ENCODE measurements at places on chromosomes 4 and X.

DNA sequence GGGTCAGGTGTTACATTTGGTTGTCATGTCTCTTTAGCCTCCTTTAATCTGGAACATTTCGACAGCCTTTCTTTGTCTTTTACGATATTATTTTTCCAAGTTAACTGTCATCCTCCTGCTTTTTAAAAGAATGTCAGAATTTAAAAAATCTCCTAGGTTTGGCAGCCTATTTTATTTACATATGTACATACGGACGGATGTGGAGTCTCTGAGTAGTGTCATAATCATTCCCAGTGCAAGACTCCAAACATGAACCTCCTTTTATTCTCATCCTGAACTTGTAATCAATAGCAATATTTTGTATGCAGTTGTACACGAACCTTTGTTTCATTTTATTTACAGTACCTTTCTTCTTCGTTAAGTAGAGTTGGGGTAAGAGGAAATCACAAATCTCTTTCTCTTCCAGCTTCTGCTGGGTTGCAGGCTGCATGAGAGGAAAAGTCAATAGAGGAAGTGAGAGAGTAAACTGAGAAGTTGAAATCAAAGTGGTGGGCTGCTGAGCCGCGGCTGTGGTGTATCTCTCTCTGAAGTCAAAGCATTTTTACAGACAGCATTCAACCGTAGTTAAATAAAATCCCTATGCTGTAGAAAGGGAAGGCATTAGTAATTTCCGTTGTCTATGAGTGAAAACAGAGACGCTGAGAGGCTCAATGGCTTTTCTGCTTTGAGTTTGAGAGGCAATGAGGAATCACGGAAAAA lies 53.9 kb upstream of the RPS6KA3 start:
- no peak for DNase-seq

- no peak for DNase-seq
Measured at GRCh38 chrX:44439242-44439794, 95.8 kb upstream of the EFHC2 start.

DNA sequence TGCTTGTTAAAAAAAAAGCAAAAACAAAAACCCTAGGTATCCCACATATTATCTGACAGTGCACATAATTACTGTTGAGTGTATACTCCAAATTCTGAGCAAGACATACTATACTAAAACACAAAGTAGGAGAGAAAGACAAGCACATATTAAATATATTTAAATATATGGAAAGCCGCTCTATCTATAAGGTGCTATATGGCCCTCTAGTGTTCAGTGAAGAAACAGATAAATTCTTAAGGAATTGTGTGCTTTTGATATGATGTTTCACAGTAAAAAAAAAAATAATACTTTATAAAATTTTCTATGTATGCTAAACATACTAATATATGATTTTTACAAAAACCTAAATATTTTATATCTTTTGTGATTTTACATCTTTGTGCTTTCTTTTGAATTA lies 137.8 kb downstream of the FBXW7 start:
- no peak for DNase-seq

- DNase-seq: no peak
Measured at GRCh38 chr4:16967722-16968121, 69.3 kb upstream of the LDB2 start.

Data from stimulated activated CD4-positive, alpha-beta T cell treated with anti-CD3 and anti-CD28 coated beads, Interleukin-1b, Interleukin-23, amount 100 ng/mL, for 4 hours (primary cell).